ENCODE measurements at places on chromosomes 16 and 17.

DNA sequence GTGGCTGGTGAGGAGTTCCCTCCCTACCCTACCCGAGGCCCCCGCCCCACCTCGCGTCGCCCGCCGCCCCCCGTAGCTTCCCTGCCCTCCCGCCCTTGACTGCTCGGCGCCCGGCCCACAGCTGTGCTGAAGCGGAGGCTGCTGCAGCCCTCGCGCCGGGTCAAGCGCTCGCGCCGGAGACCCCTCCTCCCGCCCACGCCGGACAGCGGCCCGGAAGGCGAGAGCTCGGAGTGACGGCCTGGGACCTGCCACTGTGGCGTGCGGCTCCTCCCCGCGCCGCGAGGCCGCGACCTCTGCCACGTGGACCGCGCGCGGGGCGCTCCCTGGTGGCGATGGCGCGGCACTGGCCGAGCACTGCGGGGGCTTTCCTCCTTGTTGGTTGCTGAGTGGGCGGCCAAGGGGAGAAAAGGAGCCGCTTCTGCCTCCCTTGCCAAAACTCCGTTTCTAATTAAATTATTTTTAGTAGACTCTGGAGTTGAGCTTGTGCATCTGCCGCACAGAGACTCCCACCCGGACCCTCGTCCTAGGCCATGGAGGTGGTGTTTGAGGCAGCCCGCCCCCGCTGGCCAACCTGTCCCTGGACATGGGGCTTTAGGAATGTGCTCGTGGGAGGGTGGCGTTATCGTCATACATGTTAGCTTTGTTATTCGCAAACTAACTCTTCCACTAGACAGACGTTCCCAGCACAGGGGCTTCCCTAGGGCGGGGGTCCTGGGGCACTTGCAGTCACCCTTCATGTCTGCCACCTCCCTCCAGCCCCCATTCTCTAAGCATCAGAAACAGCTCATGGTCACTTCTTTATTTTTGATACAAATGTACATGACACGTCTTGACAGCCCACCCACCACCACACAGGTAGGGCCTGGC lies 4.4 kb downstream of the TP53I13 start:
- no peak for DNase-seq

DNA sequence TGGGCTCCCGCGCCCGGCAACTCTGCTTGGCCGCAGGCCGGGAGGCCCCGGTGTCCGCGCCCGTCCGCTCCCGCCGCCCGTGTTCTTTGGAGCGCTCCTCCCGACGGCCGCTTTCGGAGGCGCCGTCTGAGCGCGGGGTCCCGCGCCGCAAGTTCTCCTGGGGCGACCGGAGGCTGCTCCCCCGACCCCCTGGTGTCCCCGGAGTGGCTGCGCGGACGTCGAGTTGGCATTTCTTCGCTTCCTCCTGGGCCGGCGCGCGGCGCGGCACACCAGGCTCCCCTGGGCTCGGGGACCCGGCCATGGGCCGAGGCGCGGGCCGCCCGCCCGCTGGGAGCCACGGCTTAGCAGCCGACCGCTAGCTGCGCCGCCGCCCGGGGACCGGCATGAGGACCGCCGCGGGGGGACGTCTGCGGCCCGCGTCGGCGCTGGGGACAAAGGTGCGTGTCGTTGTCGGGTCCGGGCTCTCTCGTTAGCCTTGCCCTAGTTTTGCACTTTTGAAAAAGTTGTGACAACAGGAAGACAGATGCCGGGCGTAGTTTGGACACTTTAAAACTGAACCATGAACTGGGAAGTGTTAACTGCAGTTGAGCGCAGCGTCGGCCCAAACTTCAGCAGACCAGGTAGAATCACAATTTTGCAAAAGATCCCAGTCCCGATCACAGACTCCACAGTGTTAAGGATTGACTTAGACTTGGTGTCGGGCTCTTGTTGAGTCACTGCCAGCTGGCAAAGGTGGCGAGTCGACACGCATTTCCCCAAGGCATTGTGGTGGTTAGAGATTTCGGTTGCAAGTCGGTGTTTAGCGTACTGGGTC lies 700 bp downstream of the UBN1 start:
- DNase-seq = peak; percentile 45

- DNase-seq = no peak
Observed at GRCh38 chr16:50160495-50161164, 7.5 kb downstream of the TENT4B start.

DNA sequence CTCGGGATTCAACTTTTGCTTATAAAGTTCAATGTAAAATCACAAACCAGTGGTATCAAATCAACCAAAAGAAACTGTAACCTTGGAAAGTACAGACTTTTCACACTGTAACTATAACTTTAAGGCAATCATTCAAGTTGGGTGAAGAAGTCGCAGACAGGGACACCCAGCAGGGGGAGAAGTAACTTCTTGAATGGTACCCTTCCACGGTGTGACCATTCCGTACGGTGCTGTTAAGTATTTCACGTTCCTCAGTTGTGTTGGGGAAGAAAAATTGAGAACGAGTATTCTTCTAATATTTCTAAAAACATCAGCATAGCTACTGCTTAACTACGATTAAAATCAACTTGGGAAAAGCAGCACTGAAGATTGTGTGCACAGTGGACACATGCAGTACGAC lies 55.8 kb downstream of the MYH10 start:
- no peak for DNase-seq

GRCh38 chr17:14351493-14351892 lies 50.6 kb downstream of the HS3ST3B1 start:
- DNase-seq = no peak

DNA sequence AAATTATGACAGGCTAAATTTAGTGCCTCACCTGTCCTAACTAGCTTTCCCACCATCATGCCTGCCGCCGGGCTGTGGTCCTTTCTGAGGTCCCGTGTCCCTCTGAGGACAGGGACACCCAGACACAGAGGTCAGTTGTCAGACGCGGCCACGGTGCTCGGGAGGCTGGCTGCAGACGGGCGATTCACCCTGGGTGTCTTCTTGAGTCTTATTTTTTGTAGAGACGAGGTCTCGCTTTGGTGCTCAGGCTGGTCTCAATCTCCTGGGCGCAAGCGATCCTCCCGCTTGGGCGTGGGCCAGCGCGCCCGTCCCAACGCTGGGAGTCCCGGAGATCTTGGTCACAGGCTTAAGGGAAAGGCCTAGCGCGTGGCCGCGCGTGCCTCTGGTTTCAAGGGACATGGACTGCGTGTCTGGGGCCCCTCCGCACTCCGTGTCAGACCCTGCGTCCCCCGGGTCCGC lies 797 bp upstream of the RAB11FIP3 start:
- DNase-seq = no peak

- DNase-seq = no peak
Observed at GRCh38 chr17:17180141-17180603, 26.0 kb downstream of the PLD6 start.

- DNase-seq = no peak
Observed at GRCh38 chr17:7590743-7591142, 849 bp upstream of the SOX15 start.

GRCh38 chr17:32912218-32912897 lies 15.6 kb upstream of the TMEM98 start:
- DNase-seq = peak; percentile 22

DNA sequence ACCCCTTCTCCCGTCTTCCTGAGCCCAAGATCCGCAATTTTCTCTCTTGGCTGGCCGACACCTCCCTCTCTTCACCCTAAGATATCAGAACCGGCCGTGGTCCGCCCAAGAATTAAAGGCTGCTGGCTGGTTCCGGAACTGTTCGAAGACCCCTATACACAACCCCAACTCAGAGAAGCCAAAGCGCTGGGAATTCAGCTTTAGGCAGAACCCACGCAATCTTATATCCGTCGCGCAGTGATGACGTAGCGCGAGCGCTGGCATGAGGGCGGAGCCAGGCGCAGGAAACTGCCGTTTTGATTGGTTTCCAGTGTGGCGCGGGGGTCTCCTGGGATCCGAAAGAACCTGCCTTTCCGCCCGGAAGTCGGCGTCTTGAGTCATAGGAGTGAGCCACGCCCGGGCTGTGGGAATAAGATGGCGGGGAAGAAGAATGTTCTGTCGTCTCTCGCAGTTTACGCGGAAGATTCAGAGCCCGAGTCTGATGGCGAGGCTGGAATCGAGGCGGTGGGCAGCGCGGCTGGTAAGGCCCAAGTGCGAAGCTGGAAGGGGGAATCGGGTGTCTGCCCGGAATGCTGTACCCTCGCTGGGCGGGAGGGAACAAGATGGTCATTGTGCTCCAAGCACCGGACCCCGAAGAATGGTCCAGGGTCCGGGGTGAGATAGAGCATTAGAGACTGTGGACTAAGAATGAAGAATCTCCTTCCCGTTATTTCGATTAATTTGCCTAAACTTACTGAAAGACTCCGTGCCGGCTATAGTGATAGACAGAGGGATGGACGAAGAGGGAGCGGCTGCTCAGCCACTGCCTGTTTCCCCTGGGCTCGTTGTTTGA lies at the start of the genes RECQL5 and SAP30BP:
RECQL5 (minus strand) TSS at position 196 of the 832 bp plus-strand sequence. CDS start 597 bp downstream, outside the sequence.
SAP30BP (plus strand) TSS at position 380 of the 832 bp plus-strand sequence; CDS start at position 415, 35 bp downstream.
- peak; percentile 94 for DNase-seq

GRCh38 chr17:34841467-34841866 lies 119.8 kb downstream of the CCT6B start:
- DNase-seq = no peak

DNA sequence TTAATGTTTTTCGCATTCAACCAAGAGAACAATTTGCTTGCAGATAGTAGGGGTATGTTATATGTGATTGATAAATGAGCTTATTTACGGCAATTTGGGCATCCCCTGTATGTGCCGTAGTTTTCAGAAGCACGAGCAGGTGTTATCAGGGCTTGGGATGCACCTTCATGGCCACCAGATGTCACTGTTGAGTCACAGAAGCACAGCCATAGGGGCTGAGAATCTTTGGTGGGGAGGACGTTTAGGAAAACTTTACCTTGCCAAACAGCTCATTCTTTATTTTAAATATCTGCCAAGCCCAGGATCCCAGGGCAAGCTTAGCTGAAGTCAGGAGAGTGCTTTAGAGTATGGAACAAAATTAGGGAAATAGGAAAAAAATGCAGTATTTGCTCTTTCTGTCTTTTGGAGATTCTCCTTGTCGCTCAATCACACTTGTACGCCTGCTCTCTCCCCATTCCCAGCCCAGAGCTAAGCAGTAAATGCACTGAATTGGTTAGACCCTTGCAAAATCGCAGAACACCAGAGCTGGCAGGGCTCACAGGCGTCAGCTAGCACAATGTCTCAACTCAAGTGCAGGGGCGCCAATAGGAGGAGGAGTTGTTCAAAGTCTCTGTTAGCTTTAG lies 93.6 kb upstream of the MPHOSPH6 start:
- DNase-seq = peak; percentile 3

- no peak for DNase-seq
Observed at GRCh38 chr17:39763051-39763820, 25.5 kb downstream of the GRB7 start.

DNA sequence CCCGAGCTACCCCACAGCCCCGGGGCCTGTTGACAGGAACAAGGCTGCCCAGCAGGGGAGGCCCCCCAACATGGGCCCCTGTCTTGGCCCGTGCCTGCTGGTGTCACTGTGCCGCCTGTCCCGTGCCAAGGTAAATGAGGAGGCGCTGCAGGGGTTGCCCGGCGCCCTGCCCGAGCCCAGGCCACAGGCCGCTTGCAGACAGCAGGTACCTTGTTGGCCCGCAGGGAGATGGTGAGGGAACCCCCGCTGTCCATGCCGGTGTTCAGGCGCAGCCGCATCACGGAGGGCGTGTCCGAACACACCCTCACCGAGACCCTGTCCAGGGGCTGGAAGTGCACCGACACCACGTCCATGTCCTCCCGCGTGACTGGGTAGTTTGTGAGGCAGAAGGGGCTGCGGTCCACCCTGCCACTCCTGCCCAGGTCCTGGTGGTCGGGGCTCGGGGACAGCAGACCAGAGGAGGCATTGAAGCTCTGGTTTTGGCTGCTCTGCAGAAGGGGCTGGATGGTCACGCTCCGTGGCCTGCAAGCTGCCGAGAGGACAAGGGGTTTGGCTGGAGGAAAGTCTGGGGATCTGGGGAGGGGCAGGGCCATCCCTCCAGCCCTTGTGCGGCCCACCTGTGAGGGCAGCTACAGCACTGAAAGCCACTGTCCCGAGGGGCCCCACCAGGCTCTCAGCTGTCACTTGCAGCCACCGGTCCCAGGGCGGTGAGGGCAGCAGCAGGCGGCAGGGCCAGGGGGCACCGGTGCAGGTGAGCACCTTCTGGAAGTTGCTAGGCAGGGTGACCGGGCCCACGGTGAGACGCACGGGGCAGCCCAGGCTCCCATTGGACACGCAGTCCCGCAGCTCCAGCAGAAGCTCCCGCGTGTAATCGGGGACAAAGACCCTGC lies 5.6 kb downstream of the PGAP6 start:
- DNase-seq = no peak

- peak; percentile 66 for DNase-seq
Observed at GRCh38 chr16:3020604-3021448, 658 bp downstream of the TNFRSF12A start.

DNA sequence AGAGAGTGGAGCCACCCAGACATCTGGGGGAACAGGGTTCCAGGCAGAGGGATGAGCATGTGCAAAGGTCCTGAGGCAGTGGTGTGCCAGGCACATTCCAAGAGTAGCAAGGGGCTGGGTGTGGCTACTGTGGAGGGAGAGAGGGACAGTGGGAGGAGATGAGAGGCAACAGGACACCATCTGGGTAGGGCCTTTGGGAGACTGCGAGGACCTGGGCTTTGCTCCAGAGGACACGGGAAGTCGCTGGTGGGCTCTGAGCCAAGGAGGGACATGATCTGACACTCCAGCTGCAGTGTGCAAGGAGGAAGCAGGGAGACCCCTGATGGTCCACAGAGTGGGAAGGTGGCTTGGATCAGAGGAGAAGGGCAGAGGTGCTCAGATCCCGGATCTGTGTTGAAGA lies 56.7 kb upstream of the MED9 start:
- DNase-seq = no peak

DNA sequence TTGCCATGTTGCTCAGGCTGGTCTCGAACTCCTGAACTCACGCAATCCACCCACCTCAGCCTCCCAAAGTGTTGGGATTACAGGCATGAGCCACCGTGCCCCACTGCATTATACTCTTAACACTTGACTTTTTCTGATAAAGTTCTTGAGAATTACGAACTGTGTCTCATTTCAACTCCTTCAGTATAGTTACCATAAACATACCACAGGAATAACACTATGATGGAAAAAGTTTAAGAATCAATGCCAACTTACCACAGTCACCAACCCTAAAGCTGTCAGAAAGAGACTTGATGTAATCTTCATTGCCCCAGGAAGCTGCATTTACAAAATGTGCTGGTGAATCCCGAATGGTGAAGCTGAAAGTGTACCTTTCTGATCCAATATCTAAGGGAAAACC lies 10.2 kb downstream of the MEIOB start:
- no peak for DNase-seq

DNA sequence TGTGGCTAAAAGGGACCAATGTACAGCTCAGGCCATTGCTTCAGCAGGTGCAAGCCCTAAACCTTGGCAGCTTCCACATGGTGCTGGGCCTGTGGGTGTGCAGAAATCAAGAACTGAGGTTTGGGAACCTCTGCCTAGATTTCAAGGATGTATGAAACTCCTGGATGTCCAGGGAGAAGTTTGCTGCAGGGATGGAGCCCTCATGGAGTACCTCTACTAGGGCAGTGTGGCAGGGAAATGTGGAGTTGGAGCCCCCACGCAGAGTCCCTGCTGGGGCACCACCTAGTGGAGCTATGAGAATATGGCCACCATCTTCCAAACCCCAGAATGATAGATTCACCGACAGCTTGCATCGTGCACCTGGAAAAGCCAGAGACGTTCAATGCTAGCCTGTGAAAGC lies 13.0 kb downstream of the EFCAB5 start:
- DNase-seq = no peak

GRCh38 chr16:81533175-81533507 lies 88.5 kb downstream of the CMIP start:
- no peak for DNase-seq

- no peak for DNase-seq
Observed at GRCh38 chr16:68422396-68422960, 25.8 kb downstream of the SMPD3 start.
